Mucosa of gallbladder (tissue), 1 donor: ENCODE measurements at places on chromosomes 13 and 19.

DNA sequence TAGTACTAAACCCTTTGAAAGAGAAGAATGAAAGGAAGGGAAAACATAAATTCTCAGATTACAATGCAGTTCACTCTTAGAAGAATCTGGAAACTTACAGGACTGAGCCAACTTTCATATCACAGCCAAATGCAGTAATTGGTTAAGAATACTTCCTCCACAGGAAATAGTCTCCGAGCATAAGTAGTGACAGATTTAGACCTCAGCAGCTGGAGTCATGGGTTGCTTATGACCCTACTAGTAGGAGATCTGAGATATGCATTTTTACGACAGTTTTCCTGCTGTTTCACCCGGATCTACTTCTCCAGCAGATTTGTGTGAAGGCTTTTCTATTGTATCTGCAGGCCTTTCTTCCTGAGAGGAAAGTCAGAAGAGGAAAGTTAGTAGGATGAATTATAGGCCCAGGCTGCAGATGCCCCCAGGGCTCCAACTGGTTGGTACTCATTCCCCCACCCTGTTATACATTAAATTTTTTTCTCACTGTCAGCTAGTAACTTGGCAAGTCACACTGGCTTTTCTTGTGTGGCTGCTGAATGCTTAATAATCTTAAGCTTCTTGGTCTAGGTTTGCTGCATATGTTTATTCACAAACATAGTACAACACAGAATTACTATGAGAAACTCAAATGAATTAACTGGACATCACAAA lies 1241.5 kb upstream of the MIR17HG start:
- DNase-seq, result no peak

DNA sequence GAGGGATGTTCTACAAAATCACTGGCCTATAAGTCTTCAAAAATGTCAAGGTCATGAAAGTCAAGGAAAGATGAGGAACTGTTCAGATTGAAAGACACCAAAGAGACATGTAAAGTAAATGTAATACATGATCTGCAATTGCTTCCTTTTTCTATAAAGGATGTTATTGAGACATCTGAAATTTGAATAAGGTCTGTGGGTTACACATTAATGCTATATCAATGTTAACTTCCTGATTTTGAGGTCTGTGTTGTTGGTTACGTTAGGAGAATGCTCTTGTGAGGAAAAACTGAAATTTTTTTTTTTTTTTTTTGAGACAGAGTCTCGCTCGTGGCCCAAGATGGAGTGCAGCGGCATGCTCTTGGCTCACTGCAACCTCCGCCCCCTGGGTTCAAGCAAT lies 197.4 kb downstream of the RGCC start:
- no peak for DNase-seq

- DNase-seq, result no peak
These were observed 11.0 kb downstream of the PRKCG start for GRCh38 chr19:53892981-53893325.

GRCh38 chr13:113562085-113562749 lies 22.3 kb upstream of the TFDP1 start:
- peak; percentile 45 for DNase-seq

DNA sequence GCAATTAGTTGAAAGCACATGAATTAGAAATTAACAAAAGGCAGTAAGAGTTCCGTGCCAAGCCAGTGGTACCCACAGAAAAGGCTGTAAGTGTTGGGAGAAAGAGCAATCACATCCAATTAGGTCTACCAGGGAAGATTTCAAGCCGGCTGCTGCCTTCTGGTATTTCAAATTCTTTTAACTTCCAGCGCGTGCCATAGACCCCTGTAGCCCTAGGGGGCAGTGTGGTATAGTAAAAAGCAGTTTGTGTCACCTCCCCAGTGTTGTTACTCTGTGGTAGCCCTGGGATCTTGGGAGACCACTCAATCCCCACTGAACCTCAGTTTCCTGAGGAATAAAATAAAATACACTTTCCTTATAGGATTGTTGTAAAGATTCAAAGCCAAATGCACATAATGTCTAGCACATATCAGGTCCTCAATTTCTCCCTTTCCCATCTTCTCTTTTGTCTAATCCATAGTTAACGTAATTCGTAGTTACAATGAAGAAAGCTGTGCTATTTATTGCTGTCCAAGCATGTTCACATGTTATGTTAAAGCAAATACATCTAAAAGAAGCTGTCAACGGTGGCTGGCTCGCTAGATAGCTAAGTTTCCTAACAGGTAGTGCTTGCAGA lies 230.2 kb downstream of the TDRD3 start:
- no peak for DNase-seq

DNA sequence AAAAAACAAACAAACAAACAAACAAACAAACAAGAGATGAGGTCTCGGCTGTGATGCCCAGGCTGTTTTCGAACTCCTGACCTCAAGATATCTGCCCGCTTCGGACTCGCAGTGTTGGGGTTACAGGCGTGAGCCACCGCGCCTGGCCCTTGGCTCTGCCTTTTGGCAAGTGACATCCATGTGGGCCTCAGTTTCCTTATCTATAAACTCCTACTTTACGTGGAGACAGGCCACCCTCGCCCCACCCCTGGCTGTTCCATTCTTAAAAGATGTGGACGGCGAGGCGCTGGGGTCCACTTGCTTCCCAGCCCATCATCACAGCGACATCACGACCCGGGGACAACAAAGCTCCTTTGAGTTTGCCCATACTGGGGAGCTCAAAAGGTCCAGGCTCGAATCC lies 1.7 kb downstream of the TSSK6 start:
- DNase-seq, result no peak

GRCh38 chr19:29667387-29667783 lies 2.1 kb downstream of the PLEKHF1 start:
- no peak for DNase-seq

DNA sequence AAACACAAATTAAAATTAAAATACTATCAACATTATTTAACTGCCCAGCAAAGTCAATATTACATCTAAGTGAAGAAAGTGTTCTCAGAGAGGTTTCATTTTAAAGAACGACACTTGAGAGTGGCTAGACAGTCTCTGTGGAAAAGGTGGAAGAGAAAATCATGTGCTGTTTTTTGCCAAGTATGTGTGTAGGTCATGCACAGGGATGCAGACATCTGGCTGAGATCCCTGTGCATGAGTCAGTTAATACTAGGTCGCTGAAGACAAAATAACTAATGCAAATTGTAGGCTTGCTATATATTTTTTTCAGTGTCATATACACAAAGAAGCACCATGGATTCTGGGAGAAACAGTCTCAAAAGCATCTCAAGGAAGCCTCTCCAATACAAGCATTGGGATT lies 44.3 kb upstream of the ENOX1 start:
- DNase-seq, result no peak

GRCh38 chr19:12788682-12789097 lies 2.6 kb upstream of the JUNB start:
- peak; percentile 72 for DNase-seq

DNA sequence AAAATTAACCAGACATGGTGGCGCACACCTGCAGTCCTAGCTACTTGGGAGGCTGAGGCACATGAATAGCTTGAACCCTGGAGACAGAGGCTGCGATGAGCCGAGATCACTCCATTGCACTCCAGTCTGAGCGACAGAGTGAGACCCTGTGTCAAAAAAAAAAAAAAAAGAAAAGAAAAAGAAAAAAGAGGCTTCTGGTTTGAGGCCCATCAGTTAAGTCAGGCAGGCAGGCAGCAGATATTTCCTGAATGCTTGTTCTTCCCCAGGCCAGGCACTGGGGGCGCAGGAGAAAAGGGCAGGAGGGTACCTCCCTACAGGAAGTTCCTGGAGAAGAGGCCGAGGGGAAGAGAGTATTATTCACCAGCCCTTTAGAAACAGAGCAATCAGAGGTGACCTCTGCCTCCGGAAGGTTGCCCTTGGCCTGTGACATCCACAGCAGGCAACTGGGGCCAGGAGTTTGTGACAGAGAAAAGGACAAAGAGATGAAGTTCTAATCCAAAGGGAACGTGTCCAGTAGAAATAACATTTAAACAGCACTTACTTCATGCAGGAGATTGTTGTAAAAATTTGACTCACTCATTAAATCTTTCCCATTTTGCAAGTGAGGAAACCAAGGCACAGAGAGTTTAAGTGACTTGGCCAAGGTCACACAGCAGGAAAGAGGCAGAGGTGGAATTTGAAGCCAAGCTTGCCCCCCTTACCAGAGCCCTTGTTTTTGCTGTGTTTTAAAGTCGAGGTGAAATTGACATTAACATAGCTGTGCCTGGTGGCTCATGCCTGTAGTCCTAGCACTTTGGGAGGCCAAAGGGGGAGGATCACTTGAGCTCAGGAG lies 4.3 kb upstream of the RLN3 start:
- DNase-seq, result peak; percentile 38

- DNase-seq, result no peak
These were observed 133.4 kb upstream of the SPACA7 start for GRCh38 chr13:112242777-112243176.

DNA sequence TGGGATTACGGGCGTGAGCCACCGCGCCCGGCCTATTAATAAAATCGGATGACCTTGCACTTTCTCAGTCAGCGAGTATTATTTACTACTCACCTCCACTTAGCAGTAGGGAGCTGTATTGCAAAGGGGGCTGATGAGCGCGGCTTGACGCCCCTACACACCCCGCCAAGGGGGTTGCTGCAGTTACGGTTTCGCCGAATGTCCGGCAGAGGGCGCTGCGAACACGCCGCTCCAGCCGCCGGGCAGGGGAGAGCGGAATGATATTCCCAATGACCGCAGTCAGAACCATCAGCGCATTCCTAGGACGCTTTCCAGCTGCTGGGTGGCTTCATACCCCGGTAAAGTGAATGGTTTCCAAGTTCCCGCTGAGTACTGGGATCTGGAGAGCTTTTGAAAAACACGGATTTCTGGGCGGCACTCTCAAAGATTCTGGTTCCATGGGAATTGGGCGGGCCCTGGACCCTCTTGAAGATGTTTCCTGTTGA lies 30.0 kb upstream of the TPT1 start:
- DNase-seq, result peak; percentile 60

- no peak for DNase-seq
These were observed 583 bp upstream of the BAX start for GRCh38 chr19:48953990-48954594.

DNA sequence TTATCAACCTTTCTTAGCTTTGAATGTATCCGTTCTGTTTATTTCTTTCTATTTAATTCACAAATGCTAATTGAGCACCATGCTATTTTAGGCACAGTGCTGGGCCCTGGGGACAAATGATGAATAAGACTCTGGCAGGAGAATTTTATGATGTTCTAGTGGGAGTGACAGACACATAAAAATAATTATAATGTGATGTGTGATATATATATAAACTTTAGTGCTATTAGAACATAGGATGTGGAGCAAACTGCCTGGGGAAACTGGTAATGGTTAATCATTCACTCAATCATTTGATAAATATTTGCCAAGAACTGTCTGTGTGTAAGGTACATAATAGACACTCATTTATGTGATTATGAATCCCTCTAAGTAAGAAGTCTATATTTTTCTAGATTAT lies 50.7 kb upstream of the FRY start:
- DNase-seq, result no peak

- peak; percentile 56 for DNase-seq
These were observed 922 bp downstream of the PLEKHG2 start for GRCh38 chr19:39413272-39413910.

- no peak for DNase-seq
These were observed 3.2 kb downstream of the POLD1 start for GRCh38 chr19:50387176-50387867.

DNA sequence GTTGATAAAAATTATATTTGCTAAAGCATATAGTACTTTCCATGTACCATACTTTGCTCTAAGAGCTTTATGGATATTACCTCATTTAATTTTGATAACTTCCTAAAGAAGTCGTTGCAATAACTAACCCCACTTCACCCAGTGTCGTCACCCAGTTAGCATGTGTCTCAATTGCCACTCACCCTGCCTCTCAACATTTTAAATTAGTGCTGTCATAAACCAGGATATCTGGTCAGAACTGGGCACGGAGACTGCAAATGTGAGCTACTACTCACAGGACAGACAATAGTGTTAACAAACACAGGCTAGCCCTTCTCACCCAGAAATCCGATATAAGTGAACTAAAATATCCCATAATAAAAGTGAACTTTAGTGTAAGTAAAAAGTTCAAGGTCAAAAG lies 430.6 kb downstream of the KLF12 start:
- no peak for DNase-seq

GRCh38 chr13:25130944-25131343 lies 35.0 kb downstream of the PABPC3 start:
- DNase-seq, result no peak

DNA sequence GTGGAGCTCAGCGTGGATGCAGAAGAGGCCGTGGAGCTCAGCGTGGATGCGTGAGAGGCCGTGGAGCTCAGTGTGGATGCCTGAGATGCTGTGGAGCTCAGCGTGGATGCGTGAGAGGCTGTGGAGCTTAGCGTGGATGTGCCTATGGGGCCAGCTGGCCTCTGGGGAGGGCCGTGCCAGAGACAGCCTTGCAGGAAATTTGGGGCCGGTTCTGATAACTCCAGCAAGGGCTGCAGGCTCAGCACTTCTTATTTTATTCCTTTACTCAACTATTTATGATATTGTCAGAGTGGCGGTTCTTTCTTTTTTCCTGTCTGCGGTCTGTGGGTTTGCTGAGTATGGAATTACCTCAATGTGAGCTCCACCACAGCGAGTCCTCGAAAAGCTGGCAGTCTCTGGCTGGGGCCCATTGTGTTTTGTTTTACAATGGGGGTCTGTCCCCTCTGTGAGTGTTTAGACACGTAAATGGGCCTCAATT lies 17.8 kb upstream of the TMEM255B start:
- no peak for DNase-seq

DNA sequence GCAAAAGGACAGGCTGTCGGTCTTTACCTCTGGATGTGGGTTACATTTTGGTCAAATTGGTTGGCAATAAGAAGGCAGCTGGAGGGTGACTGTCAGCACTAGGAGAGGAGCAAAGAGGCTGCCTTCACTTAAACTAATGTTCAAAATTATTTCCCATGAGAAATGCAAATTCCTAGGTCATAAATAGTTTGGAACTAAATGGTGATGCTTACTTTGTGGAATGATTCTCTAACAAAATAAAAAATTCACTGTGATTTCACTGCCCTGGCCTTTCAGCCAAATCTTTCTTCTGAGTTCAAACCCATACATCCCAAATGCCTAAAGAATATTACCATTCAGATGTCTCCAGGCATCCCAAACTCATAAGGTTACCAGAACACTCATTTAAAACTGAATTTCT lies 25.0 kb upstream of the OXGR1 start:
- no peak for DNase-seq

DNA sequence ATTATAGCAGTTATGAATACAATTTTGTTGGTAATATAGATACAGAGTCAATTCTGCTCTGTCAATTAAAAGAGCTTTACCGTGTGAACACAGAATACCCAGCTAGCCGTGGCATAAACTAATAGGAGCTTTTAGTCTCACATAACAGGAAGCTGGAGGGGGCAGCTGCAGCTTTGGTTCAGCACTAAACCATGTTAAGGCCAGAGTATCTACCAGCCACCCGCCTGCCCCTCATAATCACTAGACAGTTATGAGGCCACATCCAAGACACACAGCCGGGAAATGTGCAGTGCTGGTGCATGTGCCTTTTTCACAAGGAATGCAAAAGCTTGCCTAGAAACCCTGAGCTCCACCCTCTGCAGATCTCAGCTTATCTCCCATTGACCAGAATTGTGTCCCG lies 62.3 kb downstream of the SGCG start:
- DNase-seq, result no peak

- DNase-seq, result no peak
These were observed 3.8 kb downstream of the SGTA start for GRCh38 chr19:2779121-2779740.
